Activated gamma-delta T cell treated with anti-CD3 and anti-CD28 coated beads, Interleukin-2, amount 50 U/mL, for 16 hours (primary cell): ENCODE measurements at places on chromosomes 12 and 14.

- DNase-seq = no peak
Observed at GRCh38 chr14:104554088-104554607, 25.4 kb upstream of the C14orf180 start.

DNA sequence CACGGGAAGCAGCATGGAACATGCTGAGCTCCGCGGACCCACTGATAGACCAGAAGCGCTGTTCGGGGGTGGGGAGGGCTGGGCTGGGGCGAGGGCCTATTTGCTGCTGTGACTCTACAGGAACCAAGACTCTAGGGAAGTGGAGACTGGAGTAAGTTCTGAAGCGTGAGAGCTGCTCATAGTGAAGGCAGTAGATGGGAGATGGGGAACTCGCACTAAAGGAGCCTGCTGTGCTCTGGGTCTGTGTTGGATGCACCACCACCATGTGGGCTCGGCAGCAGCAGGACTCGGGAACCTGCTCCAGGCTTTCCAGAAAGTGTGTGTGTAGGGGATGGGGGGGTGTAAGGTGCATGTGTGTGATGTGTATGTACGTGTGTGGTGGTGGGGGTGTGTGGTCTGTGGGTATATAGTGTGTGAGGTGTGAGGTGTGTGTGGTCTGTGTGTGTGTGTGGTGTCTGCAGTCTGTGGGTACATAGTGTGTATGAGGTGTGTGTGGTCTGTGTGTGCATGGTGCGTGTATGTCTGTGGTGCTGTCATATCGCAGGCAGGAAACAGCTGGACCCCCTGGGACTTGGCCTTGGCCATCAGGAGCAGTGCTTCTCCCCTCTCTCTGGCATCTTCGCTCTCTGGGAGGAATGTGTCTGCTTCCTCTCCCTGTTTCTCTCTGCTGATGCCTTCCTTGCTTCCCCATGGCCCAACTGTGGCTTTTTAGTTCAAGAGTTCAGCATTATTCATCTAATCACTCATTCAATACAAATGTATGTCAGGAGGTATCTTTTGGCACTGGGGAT is 378.9 kb downstream of the FUT8 start:
- DNase-seq = peak; percentile 17

GRCh38 chr12:124398578-124399227 is 103.8 kb downstream of the RFLNA start:
- no peak for DNase-seq

GRCh38 chr12:19200261-19200660 is 70.7 kb downstream of the PLEKHA5 start:
- no peak for DNase-seq

DNA sequence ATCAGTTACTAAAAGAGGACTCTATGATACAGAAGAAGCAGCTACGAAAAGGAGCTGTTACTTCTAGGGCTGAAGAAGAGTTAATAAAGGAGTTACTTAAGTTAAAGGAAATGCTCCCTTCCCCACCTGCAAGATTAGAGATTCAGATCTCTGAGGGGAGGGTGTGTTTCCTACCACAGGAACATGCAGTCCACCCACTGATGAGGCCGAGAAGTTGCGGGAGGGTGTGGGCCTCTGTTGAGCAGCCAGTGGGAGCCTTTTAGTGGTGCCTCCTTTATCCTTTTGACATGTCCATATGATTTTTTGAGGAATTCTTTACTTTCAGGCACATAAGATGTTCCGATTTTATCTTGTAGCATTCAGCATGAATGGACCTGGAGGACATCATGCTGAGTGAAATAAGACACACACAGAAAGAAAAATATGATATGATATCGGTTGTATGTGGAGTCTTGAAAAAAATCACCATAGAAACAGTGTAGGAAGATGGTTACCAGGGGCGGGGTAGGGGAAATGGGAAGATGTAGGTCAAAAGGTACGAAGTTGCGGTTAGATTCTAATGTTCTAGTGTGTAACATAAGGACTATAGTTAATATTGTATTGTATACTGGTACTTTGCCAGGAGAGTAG is 4.4 kb upstream of the M6PR start:
- peak; percentile 51 for DNase-seq

DNA sequence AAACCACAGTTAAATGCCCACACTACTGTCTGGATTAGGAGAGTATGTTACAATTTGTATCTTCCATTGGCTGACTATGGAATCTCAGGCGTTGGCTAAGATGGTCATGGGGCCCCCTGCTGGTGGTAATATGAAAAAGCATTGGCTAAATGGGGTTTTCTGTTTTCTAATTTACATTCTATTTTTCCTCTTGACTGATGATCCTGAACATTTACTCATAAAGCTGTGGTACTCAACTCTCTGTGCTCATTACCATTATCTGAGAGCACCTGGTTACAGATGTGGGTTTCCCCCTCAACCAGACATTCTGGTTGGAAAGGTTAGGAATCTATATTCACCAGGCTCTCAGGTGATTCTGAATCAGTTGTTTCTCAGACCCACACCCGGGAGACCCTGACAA is 64.8 kb downstream of the WSCD2 start:
- DNase-seq = no peak

DNA sequence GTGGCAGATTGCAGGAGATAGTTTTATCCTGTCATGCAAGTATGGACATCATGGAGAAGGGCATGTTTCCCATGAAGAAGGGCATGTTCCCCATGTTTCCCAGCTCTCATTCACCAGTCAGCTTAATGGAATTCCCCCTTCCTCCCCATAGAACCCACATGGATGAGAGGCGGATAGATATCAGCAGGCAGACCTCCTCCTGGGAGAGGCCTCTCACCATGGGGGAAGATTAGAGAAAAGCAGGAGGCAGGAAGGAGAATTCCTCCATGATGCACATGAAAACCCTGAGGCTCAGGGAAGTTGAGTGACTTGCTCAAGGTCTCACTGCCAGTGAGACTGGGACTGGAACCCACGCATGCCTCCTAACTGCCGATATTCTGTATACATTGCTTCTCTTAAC is 92.9 kb upstream of the FOXN3 start:
- DNase-seq = no peak

- no peak for DNase-seq
Observed at GRCh38 chr12:61308220-61308619, 952.0 kb upstream of the USP15 start.

- no peak for DNase-seq
Observed at GRCh38 chr12:113191227-113191626, 5.7 kb downstream of the RITA1 start.

GRCh38 chr14:61051051-61051450 is 70.0 kb downstream of the SLC38A6 start:
- DNase-seq = no peak
